ENCODE measurements at places on chromosomes 7 and 10.

DNA sequence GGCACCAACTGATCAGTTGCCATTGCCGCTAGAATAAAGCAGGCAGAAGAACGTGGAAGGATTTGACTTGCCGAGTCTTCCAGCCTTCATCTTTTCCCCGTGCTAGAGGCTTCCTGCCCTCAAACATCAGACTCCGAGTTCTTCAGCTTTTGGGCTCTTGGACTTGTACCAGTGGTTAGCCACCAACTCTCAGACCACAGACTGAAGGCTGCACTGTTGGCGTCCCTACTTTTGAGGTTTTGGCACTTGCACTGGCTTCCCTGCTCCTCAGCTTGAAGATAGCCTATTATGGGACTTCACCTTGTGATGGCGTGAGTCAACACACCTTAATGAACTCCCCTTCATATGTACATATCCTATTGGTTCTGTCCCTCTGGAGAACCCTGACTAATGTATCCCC, 57.3 kb upstream of the KCND2 start:
- no peak for DNase-seq

DNA sequence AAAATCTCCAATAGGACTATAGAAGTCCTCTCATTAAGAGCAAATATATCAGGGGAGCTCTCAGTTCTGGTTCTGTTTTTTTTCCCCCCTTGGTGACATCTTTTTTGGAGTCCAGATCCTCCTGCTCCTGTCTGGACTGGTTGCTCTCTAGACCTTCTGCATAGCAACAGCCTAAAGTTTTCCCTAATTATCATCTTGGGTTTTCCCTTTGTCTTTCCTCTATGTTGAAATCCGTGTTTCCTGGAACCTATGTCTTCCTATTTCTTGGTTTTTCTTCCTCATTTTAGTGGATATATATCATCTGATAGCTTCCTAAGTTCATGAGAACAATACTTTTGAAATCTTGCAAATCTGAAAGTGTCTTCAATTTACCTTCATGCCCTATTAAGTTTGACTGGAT, 29.7 kb upstream of the MTERF1 start:
- DNase-seq, result no peak

DNA sequence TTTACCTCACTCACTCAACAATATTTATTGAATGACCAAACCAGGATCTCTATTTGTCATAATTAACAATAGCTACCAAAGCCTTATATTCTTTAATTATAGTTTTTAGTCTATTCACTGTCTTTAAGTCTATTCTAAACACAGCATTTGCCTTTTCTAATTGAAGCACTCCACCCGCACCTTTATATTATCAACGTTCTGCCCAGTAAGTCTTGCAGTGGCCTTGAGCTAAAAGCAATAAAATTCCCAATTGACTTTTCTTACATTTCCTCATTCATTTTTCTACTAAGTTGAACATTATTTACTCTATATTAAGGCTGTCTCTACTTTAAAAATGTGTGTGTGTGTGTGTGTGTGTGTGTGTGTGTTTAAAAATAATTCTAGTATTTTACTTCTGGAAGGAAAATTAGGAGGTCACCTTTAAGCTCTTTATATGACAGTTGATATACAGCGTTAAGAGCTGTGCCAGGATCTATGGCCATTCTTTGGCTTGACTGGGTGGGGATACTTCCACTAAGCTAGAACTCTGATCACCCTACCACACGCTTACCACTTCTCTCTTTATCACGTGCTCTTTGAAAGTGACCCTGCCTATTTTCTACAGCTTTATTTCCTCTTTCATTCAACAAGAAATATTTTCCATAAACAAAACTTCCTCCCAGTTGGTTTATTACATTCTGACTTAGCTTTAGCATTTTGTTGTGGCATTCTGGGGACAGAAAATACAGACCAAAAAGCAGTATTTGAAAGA, 8.8 kb downstream of the PAPSS2 start:
- no peak for DNase-seq

DNA sequence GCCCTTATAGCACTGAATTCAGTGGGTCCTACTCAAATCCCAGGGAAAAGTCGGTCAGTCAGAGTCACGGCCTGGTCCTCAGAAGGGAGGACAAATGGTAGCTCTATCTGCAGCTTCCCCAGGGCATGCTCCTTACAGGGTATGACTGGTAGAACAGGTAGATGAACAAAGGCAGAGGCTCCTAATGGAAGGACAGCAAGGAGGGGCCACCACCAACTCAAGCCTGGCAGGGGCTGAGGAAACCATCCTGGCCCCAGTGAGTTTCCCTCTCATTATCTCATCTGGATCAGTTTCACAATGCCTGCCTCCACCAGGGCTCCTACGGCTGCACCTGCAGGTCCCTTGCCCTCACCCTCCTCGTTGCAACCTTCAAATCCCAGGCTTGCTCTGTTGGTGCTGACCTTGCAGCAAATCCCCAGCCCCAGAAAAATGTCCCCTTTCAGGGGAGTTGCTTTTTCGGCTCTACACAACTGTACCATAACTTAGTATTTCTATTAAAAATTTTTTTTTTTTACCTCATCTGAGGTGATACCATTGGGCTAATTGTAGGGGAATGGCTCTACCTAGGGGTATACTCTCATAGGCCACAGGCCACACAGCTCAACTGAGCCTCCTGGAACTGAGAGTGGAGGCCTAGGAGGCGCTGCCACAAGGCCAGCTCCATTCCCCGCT, 2.4 kb upstream of the MYO1G start:
- DNase-seq, result no peak

DNA sequence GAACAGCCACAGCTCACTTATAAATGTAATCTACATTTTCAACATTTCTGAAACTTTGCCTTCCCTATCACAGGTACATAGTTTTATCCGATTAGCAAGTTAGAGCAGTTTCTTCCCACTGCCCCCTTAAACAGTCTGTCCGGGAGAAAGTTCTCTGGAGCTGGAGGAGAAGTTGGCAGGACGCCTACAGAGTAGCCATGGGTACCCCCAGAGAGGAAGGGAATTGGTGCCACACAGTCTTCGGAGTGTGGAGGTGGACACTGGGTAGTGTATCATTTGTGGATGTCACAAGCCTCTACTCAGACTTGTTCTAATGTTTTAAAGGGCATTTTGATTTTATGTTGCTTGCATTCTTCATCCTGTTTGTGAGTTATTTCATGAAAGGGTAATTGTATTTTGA, 39.0 kb downstream of the TAF3 start:
- DNase-seq, result no peak

All from NCI-H2171 treated with DMSO at 0.1 percent for 48 hours (cell line).